Fibroblast of skin of back (primary cell): ENCODE measurements at places on chromosomes 2 and 18.

GRCh38 chr2:12424809-12425208, 291.9 kb upstream of the TRIB2 start:
- DNase-seq = no peak

- no peak for DNase-seq
Measured at GRCh38 chr2:101139495-101139894, 11.7 kb downstream of the TBC1D8 start.

DNA sequence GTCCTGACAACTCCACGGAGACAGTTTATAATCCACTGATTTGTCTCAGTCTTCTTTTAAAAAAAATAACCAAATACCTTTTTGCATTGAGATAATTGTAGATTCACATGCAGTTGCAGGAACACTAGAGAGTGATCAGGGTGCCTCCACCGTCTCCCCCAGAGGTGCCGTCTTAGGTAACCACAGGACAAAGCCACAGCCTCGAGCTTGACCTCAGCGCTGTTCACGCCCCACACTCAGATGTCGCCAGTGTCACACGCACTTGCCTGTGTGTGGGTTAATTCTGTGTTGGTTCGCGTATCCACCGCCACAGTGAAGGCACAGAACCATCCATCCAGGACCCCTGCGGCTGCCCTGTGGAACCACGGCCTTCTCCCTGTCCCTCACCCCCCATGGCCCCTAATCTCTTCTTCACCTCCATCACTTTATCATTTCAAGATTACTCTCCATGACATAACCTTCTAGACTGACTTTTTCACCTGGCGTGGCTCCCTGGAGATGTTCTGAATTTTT, 295.0 kb upstream of the HDAC4 start:
- DNase-seq = no peak

GRCh38 chr2:196390243-196391148, 219.1 kb upstream of the STK17B start:
- DNase-seq = peak; percentile 74

- DNase-seq = peak; percentile 57
Measured at GRCh38 chr2:218387369-218388194, 5.5 kb downstream of the SLC11A1 start.

GRCh38 chr2:205495819-205496218, 186.5 kb upstream of the NRP2 start:
- DNase-seq = peak; percentile 73

DNA sequence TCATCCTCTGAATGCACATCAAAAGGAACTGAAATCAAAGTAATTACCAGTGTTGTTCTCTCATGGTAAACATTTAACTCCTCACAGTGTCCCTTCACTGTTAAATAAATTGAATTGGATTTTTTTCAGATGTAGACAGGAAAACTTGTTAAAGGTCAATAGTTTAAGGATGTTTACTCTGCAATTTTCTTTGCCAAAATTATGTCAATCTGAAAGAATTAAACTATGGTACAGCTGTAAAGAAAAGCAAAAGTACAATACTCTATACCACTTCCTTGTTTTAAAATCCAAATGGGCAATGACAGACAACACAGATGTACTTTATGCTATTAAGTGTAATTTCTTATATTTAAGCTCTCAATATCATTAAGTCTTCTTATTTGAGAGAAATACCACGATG, 153.2 kb downstream of the WDPCP start:
- DNase-seq = no peak

DNA sequence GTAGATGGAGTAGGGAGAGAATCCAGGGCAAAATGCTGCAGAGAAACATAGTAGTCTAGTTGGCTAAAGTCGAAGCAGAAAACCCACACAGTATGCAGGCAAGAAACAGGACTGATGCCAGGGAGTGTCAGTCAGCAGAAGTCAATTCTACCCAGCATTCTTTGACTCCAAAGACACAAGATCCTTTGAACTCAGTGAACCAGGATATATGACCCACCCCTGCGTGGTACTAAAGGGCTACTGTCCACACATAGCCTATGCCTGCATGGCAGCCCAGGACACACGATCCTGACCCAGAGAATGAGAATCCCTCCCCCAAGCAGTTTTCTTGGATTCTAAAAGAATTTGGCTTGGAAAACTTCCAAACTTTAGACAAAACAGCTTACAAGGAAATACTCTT, 42.5 kb downstream of the ALK start:
- DNase-seq = peak; percentile 28

- DNase-seq = peak; percentile 17
Measured at GRCh38 chr18:26614374-26614773, 66.0 kb upstream of the KCTD1 start.
